Left kidney (tissue), 8 donors: ENCODE measurements at places on chromosomes 6 and 20.

DNA sequence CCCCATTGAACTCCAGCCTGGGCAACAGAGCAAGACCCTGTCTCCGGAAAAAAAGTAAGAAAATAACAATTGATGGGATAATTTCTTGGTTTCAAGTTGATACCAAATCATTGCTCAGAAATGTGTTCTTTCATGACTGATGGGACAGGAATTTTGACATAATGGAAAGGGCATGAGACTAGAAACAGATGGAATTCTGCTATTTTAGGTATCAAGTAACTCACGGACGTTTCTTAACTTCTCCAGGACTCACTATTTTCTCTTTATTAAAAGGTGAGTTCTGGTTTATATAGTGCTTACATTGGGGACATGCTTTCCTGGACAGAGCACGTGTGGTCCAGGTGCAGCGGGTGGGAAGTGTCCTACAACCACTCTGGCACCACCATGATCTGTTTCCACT, 6.0 kb upstream of the DSP start:
- no peak for DNase-seq

DNA sequence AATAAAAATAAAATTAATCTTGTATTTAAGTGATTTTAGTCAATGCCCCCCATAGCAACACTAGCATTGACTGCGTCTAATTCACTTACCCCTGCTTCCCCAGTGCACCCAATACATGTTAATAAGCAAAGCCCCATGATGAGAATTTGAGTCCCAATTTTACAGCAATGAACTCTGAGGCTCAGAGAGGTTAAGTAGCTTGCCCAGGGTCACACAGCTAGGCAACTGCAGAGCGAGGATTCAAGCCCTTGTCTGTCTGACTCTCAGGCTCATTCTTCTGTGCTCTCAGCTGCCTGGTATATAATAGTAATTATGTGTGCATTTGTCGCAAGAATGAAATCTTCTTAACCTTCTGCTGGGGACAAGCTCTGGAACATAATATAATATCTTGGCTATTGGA, 8.5 kb downstream of the PABPC1L start:
- DNase-seq = no peak

- no peak for DNase-seq
Observed at GRCh38 chr20:44771172-44771535, 25.5 kb downstream of the KCNK15 start.

DNA sequence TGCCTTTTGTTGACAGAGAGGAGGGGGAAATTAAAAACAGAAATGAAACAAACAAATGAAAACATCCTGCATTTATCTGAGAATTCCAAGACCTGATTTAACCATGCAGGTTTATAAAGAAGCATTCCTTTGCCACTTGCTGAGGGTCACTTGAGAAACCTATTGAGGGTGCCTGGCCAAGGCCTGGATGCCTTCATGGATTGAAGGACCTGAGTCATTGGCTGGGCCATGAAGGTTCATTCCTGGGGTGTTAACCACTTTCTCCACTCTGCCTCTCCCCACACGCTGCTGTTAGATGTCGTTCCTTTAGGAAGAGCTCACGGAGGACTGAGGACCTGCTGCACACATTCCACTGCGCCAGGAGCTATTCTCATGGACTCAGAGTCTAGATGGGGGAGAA, 49.7 kb downstream of the DAAM2 start:
- no peak for DNase-seq

DNA sequence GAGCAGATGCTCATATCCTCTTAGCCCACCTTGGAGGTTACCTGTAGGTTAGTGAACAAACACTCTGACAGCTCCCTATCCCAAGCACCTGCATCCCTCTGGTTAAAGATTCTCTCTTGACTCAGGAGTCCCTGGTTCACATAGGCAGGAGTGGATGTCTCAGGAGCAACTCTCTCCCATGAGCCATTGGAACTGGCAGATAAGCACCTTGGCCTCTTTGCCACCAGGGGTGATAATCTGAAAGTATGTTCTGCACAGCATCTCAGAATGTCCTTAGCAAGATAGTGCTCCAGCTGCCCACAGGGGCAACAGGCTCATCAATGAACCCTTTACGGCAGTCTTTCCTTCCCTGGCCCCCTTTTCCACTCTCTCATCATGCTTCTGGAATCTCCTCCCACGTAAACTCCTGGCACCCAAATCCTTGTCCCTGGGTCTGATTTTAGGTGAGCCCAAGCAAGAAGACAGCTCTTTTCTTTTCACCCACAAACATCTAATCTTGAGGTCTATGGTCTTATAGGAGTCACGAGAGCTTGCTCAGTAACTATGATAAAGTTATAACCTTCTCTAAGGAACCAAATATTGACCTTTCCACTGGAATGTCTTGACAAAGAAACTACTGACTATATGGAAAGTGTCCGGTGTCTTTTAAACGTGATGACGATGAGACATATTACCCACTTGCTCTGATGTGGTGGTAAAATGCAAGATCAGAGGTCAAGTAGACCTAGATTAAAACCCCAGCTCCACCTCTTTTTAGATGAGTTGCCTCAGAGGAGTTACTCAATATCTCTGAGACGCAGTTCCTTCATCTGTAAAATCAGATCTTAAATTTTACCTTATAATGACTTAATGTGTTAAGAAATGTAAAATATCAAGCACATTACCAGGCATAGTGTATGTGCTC, 39.8 kb upstream of the ISM1 start:
- DNase-seq = no peak

DNA sequence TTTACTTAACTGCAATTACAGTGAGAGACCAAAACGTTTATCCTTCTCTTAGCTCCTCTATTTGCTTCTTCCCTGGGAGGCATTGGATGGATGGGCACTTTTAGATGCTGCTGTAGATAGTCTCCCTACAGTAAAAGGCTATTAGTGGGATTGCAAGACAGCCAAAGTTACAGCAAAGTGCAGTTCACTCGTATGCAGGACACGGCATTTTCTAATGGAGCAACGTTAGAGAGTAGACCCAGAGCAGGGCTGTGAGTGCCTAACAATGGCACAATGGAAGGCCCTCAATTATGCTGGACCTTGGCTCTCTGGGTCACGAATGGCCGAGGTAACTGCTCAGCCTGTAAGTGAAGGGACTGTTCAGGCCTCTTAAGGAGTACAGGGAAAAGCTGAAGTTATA, 605.8 kb upstream of the NOX3 start:
- DNase-seq = no peak

DNA sequence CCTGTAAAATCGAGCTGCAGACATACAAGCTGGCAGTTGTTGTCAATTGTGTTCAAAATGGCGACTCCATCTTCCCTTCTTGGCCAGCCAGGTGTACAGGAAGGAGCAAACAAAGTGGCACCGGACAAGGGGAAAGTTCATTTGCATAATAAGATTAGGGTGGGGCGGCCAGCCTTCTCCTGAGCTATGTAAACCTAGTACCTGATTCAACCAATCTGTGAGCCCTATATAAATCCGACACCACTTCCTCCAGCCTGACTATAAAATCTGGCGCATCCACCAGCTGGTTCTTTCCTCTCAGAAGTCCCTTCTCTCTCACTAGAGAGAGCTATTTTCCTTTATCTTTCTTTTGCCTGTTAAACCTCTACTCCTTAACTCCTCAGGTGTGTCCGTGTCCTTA, 8.1 kb upstream of the HBS1L start:
- no peak for DNase-seq

DNA sequence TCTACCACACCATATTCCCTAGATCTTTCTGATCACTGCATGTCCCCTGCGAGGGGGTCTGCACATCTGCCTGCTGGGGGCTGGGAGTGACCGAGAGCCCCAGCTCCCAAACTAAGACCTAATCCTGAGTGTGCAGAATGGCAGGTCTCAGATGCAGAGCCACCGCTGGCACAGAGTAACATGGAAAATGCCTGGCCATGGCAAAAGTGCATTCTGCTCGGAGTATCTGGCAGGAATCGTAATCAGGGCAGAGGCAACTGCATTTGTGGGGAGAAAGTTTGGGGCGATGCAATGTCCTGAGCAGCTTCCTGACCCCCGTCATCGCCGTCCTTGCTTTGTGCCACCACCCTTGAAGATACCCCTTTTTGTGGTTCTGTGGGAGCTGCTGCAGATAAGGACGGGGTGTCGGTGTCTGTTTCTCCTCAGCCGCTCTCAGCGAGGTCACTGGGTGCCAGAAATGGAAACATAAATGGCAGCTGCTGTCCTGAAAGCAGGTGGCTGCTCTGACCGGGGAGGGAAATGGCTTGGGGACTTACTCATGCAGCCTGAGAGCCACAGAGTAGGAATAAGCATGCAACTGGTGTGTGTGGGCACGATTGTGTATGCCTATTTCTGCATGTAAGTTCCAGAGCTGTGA, 157.9 kb downstream of the LY86 start:
- DNase-seq = no peak

- no peak for DNase-seq
Observed at GRCh38 chr6:21829126-21829525, 235.6 kb downstream of the SOX4 start.

- peak; percentile 82 for DNase-seq
Observed at GRCh38 chr6:137641474-137642077, 147.4 kb upstream of the OLIG3 start.
